Stimulated activated CD4-positive, alpha-beta T cell treated with anti-CD3 and anti-CD28 coated beads, Interleukin-2, amount 100 ng/mL, for 4 hours (primary cell): ENCODE measurements at places on chromosomes 13 and 19.

GRCh38 chr19:11481534-11482383 is 913 bp upstream of the ELAVL3 start:
- DNase-seq, result peak; percentile 66

DNA sequence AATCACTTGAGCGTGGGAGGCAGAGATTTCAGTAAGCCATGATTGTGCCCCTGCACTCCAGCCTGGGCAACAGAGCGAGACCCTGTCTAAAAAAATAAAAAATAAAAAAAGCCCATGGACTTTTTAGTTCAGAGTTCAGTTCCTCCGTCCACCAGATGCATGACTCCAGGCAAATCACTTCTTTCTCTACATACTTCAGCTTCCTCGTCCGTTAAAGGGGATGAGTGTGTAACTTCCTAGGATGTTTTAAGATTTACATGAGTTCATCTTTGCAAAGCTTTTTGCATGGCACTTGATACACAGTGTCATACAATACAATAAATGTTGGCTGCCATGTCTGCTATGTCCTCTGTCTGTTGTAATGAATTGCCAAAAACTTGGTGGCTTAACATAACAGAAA is 10.0 kb upstream of the FFAR2 start:
- no peak for DNase-seq

- DNase-seq, result no peak
Observed at GRCh38 chr19:12788682-12789097, 2.6 kb upstream of the JUNB start.

- DNase-seq, result no peak
Observed at GRCh38 chr19:51815043-51815442, 20.1 kb downstream of the FPR3 start.

- no peak for DNase-seq
Observed at GRCh38 chr13:49395451-49395865, 48.4 kb downstream of the CAB39L start.
